ENCODE measurements at places on chromosomes 2 and 18.

GRCh38 chr18:76259711-76260110 is 235.3 kb downstream of the ZNF516 start:
- no peak for DNase-seq

DNA sequence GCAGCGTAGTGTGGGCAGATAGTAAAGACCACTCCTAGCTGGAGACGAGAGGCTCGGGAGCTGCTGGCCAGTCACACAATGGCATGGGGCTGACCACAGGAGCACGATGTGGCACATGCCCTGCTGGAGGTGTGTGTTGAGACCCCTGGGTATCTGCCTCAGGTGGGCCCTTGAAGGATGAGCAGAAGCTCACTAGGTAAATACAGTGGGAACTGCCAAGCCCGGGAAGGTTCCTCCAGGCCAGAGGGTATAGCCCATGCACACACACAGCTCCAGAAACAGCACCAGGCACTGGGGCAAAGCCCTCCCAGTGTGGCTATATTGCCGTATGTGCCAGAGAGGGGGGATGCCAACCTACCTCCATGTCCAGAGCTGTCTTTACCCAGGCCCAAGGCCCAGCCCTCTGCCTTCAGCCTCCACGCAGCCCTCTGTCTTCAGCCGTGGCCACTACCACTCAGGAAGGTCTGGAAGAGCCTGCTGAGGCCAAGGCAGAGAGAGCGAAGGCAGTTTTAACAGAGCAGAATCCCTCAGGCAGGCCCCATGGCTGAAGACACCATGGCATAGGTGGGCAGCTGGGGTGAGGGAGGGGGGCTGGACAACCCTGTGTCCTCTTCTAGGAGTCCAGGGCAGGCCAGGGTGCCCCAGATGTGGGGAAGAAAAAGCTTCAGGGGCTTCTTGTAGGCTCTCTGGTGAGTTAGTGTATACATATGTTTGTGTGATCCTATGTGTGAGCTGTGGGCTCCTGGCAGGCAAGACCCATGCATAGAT is 7.0 kb upstream of the ARID5A start:
- no peak for DNase-seq

DNA sequence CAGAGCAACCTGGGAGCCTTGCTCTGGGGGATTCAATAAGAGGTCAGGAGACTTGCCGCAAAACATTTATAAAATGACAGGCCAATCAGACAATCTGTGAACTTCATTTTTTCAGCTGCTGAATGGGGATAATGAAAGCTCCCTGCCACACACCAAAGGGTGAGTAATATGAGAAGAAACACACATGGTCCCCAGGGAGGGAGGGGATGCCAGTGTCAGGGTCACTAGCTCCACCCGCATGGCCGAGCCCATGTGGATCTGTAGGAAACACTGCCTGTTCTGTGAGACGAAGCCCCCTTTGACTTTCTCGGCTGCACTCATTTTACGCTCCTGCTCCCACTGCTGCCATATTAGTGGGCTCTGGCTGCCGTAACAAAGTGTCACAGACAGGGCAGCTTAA is 521.0 kb upstream of the RAB6C start:
- DNase-seq, result no peak

- no peak for DNase-seq
Observed at GRCh38 chr18:10381951-10382350, 72.5 kb upstream of the APCDD1 start.

DNA sequence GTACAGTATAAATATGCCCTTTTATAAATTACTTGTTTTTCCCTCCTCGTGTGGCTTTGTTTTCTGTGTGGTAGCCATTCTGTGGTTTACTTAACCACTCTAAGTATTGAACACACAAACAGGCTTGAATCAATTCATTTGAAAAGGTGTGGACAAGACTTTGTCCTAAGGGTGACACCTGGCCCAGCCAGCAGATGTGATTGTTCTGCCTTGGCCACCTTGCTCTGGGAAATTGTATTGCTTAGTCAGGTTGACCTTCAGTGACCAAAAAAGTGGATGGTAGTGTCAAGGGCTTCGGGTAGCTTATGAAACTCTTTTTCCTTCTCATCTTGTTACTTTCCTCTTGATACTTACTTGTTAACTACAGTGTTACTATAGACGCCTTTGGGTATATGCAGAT is 61.9 kb downstream of the DGKD start:
- DNase-seq, result no peak

GRCh38 chr2:130252880-130253645 is 54.8 kb upstream of the TUBA3E start:
- DNase-seq, result no peak

- no peak for DNase-seq
Observed at GRCh38 chr2:191721331-191721730, 43.4 kb downstream of the NABP1 start.

DNA sequence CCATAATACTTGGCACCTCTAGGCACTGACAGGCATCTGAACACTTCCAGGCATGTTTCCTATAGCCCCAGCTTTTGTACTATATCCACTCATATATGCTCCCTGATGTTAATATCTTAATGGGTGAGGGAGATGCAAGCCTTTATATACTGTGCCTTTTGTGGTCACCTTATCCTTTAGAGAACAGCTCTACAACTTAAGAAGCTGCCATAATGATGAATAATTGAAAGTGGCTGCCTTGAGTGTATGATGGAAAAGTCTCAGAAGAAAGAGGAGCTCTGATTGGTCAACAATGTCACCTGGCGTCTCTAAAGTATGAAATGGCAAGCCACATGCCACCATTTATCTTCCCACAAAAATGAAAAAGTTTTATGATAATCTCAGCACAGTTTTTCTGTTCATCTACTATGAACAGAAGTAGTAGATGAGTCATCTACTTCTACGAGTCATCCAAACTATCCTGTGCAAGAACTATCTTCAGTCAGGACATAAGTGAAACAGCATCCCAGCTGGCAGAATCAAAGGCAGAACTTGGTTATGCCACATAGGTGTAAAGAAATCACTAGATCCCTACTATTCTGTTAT is 997.9 kb upstream of the CELF4 start:
- no peak for DNase-seq

DNA sequence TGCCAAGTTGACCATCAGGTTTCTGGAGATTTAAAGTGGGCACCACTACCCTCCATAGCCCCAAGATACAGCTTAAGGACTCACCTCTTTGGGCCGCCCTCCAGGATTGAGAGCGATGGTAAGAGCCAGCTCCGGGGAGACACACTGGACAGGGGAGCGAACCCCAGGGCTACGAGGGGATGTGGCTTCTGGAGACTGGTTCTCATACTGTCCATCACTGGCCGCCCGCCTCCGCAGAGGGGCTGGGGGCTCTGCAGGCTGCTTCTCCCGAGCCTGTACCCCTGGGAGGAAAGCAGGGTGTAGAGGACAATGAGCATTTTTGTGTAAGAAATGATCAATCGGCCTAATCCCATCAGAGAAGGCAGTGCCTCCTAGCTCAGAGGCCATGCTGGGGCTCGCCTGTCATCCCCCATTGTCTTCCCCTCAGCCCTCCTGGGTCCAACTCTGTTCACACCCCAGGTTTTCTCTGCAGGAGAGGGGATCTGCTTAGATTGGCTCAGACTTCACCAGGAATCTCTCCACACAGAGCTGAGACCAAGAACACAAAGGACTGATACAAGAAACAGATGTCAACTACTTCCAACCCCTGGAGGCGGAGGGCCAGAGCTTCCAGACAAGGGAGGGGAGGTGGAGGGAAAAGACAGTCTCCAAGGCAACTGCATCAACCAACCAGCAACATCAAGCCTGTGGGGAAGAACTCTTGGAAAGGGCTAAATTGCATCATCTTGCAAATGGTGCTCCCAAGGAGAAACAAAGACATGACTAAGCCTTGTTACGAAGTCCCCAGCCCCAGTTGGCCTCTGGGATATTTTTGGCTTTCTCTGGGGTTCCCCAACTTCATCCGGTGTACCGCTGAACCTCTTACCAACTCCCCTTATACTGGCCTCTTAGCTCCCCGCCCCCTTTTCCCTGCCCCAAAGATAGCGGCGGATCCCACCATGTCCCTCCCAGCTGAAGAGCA is 166.6 kb downstream of the TNS1 start:
- peak; percentile 87 for DNase-seq

GRCh38 chr18:49151482-49151881 is 200.7 kb upstream of the SMAD7 start:
- no peak for DNase-seq

DNA sequence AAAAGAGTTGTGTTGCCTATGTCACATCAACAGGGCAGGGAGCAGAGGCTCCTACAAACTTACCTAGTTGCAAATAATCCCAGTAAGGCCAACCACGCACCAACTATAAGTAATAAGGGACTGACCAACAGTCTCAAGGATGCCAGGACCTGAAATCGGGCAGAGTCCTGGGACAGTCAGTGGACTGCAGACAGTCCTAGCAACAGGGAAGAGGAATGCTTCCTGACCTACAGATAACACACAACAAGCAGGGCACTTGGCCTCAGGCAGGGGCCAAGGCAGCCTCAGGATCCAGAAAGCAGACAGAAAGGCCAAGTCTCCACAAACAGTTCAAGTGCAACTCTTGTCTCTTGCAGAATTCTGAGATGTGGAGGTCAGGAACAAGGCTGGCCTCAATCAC is 56.2 kb downstream of the GALNT14 start:
- no peak for DNase-seq

- no peak for DNase-seq
Observed at GRCh38 chr2:206211657-206212255, 52.1 kb downstream of the EEF1B2 start.

DNA sequence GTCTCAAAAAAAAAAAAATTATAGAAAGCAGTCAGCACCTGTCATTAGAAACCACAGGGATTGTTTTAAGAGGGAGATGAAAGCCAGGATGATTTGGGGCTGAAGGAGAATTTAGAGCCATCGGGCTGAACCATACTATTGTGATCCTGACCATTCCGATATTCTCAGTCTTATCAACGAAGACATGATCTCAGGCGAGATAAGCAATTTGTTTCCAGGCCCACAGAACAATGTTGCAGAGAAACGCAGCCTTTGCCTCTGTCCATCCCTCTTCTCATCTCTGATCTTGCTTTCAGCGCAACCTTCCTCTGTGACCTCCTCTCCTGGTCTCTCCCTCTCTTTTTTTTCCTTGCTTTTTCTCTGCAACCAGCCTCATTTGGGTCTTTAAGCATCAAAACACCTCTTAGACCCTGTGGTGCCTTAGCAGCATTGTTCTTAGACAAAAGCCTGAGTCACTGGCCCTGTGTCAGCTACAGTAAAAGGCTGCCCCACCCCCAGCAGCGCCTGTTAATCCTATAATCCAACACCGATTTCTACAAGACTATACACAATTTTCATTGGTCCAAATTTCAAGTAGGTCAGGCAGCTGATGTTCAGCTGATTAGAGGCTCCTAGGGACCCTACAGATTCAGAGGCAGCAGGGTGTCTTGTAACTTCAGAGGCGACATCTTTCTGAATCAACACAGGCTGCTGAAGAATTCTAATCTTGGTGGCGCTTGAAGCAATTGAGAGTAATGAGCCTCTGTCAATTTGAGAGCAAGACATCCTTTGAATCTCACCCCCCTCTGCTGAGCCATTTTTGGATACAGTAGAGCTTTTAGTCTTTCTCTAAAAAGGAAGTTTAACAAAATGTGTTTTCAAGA is 206.0 kb downstream of the NCK2 start:
- no peak for DNase-seq

DNA sequence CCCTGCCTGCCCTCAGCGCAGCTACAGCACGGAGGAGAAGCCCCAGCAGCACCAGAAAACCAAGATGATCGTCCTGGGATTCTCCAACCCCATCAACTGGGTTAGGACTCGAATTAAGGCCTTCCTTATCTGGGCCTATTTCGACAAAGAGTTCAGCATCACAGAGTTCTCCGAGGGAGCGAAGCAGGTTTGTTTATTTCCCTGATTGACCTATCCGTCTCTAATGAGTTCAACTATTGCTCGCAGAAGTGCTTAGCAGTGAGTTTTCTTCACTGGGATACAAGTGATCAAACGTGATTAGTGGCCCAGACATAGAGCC is 639 bp downstream of the MAIP1 start:
- no peak for DNase-seq

GRCh38 chr2:7022492-7023385 is 105.5 kb downstream of the RNF144A start:
- no peak for DNase-seq

- DNase-seq, result no peak
Observed at GRCh38 chr2:70615222-70615621, 61.6 kb upstream of the TGFA start.

GRCh38 chr2:151056870-151057269 is 204.8 kb downstream of the RBM43 start:
- no peak for DNase-seq

DNA sequence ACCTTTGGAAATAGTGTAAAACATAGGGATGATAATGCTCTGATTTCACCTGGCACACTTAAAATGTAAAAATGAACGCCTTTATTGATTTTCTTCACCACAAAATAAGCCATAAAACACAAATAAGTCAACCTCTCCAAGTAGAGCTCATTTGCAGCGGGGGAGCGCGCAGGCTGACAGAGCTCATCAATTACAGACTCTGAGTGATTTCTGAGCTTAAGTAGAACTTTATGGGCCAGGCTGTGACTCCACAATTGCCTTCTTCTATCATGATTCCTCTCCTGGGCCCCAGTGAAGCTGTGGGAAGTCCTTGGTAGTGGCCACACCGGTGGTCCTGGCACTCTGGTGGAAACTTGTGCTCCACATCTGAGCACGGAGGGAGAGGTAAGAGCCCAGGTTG is 789.0 kb upstream of the RAB6C start:
- no peak for DNase-seq

GRCh38 chr2:161434118-161434517 is 18.0 kb downstream of the TBR1 start:
- DNase-seq, result no peak

- DNase-seq, result no peak
Observed at GRCh38 chr2:65835975-65836549, 403.7 kb upstream of the SPRED2 start.

DNA sequence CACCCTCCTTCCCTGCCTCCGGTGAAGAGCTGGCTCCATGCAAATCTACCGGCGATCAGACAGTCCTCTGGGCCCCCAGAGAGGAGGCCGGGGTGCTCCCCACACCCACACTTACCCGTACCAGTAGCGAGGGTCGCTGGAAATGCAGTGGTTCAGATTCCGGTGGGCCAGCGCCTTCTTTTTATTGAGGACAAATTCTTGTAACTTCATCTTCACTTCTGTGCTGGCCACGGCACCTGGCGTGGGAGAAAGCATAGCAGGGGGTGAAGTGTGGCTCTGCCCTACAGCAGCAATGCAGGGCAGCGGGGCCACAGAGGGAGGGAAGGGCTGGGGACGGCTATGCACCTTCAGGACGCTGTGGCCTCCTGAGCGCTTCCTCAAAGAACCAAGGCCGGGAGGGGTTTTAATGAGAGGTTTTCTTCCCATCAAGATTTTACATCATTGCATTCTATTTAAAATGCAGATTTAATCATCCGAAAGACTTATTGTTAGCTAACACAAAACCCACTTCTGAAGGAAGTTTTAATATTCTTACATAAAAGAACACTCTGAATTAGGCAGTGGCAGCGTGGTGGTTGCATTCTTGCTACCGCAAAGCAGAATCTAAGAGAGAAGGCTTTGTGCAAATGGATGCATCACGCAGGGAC is 237.0 kb downstream of the HDAC4 start:
- peak; percentile 6 for DNase-seq

DNA sequence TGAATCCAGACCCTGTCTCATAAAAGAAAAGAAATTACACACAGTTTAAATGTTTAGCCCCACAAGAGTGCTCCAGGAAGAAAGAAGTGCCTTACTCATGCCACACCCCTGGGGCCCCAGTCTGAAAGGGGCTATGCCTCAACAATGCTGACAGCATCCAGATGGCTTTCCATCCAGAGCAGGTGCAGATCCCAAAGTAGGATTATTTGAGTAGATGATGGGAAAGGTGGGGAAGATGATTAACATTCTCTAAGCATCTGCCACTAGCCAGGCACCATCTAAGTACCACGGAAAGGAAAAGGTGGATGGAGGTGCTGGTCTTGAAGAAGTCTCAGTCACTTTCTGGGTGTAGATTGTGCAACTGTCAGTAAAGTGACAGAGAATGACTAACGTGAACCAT is 16.3 kb downstream of the DPYSL5 start:
- DNase-seq, result no peak
